Cortex of kidney (tissue), 1 donor: ENCODE measurements at places on chromosomes 6 and 20.

GRCh38 chr6:135532559-135532958 lies 35.0 kb upstream of the AHI1 start:
- DNase-seq = no peak

DNA sequence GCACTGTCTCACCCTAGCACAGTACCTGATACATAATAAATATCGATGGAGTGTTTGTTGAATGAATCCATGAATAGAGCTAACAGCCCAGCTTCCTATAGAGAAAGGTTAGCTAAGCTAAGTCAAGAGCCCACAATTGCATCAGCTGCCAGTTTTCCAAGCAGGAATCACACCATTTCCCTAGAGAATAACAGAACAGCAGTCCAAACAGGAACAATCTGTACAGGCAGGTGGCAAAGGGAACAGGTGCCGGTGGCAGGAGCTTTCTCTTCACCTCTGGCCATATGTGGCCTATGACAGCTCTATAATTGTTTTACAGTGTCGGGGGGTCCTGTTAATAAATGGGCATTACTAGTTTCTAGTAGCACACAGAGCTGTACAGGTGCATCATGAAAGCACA lies 38.8 kb downstream of the ISM1 start:
- DNase-seq = no peak

DNA sequence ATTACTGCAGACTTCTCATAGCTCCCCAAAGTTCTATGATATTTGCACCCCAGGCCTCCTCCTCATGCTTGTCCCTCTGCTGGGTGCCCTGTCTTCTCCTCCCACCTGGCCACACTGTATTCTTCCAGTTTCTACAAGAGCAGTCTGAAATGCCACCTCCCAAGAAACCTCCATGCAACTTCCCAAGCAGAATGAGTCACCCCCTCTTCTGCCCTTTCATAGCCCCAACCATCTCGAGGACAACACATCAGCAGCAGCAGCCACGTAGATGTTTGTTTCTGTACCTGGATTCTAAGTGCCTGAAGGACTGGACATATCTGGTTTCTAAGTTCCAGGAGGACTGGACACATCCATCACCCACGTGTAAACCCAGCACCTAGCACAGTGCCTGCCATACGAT lies 6.6 kb upstream of the ULBP2 start:
- DNase-seq = no peak

DNA sequence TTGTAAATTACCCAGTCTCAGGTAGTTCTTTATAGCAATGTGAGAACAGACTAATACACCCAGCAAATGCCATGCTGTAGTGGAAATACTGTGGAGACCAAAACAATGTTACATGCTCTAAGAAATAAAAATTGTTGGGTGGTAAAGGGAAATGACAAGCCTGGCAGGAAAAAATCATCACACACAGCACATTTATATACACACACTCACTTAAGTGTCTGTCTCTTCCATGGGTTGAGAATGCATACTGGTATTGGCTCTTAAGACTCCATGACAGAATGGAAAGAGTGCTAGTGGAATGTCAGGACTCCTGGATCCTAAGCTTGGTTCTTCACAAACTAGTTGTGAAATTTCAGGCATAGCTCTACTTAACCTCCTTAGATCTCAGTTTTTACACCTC lies 343.0 kb downstream of the CD83 start:
- no peak for DNase-seq

GRCh38 chr6:71589254-71589653 lies 297.1 kb upstream of the RIMS1 start:
- no peak for DNase-seq

- no peak for DNase-seq
Observed at GRCh38 chr6:11972806-11973205, 39.3 kb upstream of the HIVEP1 start.

GRCh38 chr6:35139924-35140638 lies 1.1 kb downstream of the TCP11 start:
- DNase-seq = no peak

DNA sequence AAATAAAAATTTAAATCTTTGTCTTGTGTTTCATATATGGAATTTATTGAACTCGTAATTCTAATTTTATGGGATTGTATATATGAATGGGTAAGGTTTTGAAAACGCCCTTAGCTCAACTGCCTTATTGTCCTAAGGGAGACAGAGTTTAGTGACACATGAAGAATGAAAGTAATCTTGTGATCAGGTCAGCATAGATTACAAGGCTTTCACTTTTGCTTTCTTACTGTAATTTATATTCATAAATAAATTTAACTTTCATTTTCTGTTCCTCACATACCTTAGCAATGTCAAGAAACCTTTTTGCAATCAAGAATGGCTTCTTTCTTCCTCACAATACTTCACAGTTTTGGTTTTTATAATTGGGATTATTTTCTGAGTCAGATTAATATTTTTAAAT lies 14.4 kb downstream of the KPNA5 start:
- no peak for DNase-seq

- DNase-seq = no peak
Observed at GRCh38 chr6:133964052-133964451, 11.0 kb downstream of the TBPL1 start.

DNA sequence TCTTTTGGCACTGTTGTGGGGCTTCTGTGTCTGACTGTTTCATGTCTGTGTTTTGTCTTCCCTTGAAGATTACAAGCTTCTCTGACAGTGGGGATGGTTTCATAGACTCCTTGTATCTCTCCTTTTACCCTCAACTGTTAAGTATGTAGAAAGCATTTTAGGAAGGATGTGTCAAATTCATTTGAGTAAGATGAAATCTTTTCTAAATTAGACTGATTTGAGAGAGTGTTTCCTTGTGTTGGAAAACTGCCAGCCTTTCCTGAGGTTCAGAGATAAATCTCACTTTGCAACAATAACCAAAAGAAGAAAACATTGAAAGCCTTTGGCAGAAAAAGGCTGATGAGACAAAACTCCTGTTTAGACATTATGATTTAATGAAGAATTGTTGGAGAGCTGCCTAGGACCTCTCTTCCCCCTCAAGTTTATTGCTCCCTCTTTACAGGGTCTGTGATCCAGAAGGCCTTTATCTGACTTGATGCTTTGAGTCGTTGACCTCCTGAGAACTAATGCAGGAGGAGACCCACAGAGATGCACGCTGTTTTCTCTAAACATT lies 68.3 kb downstream of the ANKS1A start:
- DNase-seq = no peak

- DNase-seq = no peak
Observed at GRCh38 chr20:1900321-1900801, 5.2 kb downstream of the SIRPA start.

GRCh38 chr6:87753131-87753685 lies 51.2 kb upstream of the AKIRIN2 start:
- no peak for DNase-seq

GRCh38 chr20:31472395-31473330 lies 2.3 kb downstream of the DEFB124 start:
- DNase-seq = no peak

GRCh38 chr6:146916435-146917025 lies 287.7 kb upstream of the STXBP5 start:
- no peak for DNase-seq

DNA sequence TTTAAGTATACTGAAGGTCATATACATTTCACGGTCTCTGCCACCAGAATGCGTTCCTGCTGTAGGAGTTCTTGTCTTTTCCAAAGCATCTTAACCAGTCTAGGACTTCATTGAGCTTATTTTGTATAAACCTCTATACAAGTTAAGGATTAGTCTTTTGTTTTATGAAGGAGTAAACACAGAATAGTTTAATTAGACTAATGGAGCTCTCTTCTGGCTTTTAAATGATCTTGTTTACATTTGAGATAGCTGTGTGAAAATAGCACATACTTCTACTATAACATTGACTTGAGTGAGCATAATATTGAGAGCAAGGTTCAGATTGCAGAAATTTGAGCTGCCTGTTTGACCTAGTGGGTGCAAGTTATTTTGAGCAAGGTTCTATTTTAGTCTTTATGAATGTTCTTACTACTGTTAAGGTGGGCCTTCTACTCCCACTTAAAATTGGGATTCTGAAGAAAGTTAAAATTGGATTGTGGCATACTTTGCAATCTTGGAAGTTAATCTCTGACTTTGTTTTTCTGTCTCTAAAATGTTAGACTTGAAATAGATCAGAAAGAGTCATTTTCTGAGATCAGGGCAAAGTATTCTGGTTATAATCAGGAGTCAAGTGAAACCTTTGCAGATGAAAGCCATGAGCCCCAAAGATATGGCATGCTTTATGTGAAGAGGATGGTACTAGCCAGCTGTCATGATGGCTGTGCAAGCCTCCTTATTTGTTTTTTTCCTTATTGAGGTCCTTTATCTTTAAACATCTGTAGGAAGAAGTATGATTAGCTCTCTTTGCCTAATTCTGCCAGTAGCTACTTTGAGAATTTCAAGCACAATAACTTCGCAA lies 41.8 kb downstream of the RPRD1B start:
- DNase-seq = no peak

GRCh38 chr6:139551376-139551775 lies 176.9 kb upstream of the CITED2 start:
- no peak for DNase-seq

DNA sequence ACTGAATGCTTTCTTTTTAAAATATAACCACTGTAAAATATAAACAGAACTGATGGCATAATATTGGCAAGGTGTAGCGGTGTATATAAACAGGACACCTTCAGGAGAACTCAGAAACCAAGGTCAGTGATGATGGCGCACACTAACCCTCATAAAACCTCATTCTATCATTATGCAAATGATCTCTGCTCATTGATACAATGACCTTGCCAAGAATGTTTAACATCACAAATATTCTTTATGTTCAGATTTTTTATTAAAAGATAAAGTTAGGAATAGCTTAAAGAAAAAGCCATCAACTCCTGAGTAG lies 48.6 kb upstream of the DST start:
- DNase-seq = no peak

GRCh38 chr20:25216199-25216945 lies 20.9 kb downstream of the ENTPD6 start:
- DNase-seq = no peak

- no peak for DNase-seq
Observed at GRCh38 chr20:62994869-62995281, 11.9 kb downstream of the BHLHE23 start.

DNA sequence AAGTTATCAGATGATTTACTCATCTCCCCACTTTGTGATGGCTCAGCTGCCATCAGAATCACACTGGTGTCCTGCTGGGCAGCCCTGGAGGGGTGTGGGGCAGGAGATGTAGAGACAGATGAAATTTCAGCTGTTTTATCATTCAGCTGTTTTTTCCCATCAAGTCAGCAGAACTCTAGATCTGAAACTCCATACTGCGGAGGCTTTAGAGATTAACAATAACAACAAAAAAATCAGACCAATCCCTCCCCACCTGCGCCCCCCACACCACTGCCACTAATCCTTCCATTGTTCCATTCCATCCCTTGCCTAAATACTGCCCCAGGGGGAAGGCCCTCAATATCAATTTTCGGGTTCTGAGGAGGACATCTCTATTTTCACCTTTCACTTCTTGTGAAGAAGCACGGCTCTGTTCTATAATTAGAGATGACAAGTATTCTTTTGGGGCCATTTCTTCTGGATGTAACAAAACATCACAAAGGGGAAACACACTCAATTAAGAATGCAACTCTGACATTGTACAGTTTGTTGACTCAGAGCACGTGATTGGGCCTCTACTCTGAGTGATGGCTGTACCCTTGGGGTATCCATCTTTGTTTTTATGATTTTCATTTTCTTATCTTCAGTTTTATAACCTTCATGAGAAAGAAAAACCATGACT lies 396.3 kb downstream of the ZFAND3 start:
- no peak for DNase-seq

DNA sequence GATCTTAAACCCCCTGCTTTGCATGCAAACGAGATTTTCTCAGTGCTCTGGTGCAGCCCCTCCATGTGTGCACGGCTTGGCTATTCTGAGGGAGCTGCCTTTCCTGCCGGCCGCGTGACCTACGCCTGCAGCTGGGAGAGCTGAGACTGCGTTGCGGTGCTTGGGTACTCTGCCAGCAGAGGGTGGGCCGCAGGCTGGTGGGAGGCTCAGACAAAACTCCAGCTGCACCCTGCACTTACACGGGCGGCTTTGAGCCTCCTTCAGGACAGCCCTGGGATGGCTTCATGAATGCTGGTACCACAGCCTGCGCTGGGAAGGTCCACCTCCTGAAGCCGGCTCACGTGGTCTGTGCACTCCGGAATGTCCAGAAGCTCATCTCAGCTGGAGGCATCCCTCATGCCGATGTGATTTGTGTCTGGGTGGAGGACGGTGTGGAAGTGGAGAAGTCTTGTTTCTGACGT lies 223.7 kb downstream of the DLL1 start:
- DNase-seq = no peak

DNA sequence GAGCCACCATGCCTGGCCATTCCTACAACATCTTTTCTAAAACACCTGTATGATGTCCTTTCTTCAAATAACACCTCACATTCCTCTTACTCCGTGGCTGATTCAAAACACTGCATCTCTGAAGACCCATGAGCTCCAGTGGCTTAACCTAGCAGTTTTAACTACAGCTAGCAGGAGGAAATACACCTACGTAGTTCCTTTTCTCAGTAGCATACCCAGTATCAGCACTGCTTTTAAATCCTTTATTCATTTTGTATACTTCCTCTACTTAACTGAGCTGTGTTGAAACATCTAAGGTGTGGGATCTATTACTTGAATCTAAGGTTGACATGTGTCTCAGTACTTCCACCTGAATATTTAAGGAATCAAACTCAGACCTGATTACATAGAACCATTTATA lies 113.6 kb upstream of the CCDC28A start:
- DNase-seq = no peak
